Left ventricle myocardium inferior (tissue), 1 donor: ENCODE measurements at places on chromosomes 6 and 20. TPM values are rescaled to one million over a fixed set of nuclear protein-coding genes. Genes with fewer than 3 reads are reported as not detected.

The MLN gene
- not detected for total RNA-seq

- no peak for DNase-seq
These were observed 5.7 kb upstream of the NECAB3 start for GRCh38 chr20:33679758-33680485.

DNA sequence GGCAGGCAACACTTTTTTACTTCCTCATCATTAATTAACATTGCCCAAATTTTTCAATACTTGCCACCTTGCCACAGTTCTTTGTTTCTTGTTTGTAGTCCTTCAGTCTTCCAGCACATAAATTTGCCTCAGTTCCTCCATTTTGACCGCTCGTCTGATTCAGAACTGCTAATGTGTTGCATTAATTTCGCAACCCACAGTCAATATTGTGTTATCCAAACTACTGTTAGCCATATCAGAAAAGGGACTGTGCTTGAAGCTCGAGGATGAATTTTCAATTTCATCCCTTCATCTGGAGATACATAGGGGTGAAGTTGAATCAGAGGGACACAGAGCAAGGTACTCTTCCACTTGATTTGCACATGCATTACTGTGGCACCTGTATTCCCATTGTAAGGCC, 421.5 kb downstream of the CDKAL1 start:
- no peak for DNase-seq

GRCh38 chr20:11791835-11792567, 125.7 kb upstream of the BTBD3 start:
- DNase-seq: no peak

The RAMACL gene
- 0.77 TPM for total RNA-seq

DNA sequence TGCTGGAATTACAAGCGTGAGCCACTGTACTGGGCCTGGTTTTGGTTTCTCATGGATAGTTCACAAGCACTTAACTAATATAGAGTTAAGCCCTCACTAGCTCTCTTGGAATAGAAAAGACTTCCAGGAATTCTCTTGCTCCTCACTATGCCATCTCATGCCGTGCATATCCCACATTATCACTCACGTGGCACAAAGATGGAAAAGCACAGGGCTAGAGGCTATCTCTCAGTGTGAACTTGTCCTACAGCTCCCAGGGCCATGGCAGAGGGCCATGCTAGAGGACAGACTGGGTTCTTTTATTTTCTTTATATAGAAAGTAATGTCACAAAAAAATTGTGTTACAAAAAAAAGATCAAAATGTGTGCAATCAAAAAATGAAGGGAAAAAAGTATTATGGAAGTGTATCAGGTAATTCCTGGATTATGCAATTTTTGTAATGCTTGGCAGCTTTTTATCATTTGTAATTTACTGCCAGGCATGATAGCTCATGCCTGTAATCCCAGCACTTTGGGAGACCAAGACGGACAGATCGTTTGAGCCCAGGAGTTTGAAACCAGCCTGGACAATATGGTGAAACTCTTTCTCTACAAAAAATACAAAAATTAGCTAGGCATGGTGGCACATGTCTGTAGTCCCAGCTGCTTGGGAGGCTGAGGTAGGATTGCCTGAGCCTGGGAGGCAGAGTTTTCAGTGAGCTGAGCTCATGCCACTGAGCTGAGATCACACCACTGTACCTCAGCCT, 6.4 kb upstream of the SLC2A12 start:
- DNase-seq: peak; percentile 39

DNA sequence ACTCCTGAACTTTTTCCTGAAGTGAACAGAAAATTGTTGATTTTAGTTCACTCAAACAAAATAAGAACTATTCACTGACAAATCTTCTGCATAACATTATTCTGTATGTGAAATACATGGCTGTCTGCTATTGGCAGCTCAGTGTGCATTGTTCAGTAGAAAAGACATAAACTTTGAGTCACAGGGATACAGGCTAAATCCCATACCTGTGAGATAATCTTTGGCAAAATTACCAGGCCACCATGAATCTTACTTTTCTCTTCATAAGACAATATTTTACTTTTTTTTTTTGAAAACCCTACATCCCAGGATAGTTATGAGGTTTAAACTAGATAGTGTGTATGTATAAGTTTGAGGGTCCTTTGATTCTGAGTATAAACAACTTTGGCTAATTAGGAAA, 224.8 kb downstream of the GRM1 start:
- DNase-seq: no peak

The KIF6 gene
- total RNA-seq: 0.69 TPM
